ENCODE measurements at places on chromosomes 3 and 15.

DNA sequence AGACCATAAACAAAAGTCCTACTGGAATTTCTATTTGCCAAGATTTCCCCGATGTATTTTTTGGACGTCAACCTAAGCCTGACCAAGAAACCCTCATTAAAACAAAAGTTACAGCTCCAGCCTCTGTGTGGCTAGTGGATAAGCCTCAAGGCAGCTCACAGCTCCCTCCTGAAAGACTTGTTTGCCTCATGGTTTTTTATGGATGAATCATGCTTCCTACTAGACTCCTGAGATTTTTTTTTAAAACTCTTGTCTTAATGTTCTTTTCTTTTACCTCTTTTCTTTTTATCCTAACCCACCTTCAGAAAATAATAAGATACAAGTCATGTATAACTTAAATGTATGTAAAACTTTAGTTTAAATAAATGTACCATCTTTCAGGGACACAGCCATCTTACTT is 52.4 kb downstream of the SUCNR1 start:
- DNase-seq: no peak

GRCh38 chr3:146558781-146559180 is 14.4 kb upstream of the PLSCR1 start:
- no peak for DNase-seq

DNA sequence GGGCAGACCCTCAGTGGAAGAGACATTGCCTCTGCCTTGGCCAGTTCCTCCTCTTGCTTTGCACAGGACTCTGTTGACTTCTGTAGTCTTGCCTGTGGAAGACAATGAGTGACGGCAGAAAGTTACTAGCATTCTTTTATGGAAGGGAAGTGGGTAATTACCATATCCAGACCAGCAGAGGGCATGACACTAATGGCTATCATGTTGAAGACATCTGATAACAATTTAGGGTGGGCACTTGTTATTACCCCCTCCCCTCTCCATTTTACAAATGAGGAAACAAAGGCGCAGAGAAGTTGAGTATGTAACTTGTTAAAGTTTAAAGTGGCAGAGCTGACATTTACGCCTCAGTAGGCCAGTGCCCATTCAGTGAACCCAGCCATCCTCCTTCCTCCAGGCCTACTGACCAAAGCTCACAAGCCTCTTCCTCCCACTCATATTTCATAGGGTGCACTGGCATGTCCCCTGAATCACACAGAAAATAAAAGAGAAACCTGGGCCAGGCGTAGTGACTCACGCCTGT is 48.2 kb upstream of the FMN1 start:
- DNase-seq: no peak

GRCh38 chr15:81030301-81030750 is 29.6 kb downstream of the TLNRD1 start:
- no peak for DNase-seq

GRCh38 chr3:134696155-134696554 is 45.3 kb upstream of the KY start:
- DNase-seq: no peak

DNA sequence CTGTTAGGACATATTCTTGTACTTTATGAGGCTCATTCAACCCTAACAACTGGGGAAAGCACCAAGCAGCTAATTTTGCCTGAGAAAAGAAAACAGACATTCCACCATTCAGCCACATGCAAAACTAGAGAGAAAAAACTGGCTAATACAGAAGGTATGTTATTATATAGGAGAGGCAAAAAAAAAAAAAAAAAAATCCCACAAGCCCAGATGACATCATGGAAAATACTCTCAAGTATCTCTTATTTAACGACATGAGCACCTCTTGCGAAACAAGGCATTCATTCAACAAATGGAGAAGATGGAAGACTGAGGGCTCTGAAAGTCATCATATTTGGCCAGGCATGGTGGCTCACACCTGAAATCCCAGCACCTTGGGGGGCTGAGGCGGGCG is 61.5 kb downstream of the PRICKLE2 start:
- no peak for DNase-seq

- no peak for DNase-seq
Measured at GRCh38 chr15:82851981-82852511, 42.6 kb downstream of the WHAMM start.

GRCh38 chr3:107753494-107753893 is 230.7 kb downstream of the BBX start:
- peak; percentile 40 for DNase-seq

DNA sequence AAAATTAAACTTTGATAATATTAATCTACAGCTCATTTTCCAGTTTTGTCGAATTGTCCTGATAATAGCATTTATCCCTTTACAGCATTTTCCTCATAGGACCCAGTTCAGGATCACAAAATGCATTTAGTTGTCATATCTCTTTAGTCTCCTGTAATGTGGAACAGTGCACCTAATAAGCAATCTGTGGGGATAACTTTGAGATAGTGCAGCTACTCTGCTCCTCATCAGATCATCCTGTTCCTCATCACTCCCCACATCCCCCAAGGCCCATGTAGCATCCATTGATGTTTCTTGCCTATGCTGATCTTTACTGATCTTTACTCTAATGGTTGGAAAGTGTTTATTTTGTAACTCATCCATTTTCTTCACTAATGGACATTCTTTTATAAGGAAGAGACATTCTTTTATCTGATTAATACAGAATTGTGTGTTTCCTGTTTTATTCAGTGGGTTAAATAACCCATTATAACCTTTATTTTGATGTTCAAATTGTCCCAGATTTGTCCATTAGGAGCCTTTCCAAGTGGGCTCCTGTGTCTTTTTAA is 7.5 kb downstream of the RNF111 start:
- no peak for DNase-seq

- DNase-seq: no peak
Measured at GRCh38 chr15:87739866-87740265, 516.7 kb downstream of the NTRK3 start.

DNA sequence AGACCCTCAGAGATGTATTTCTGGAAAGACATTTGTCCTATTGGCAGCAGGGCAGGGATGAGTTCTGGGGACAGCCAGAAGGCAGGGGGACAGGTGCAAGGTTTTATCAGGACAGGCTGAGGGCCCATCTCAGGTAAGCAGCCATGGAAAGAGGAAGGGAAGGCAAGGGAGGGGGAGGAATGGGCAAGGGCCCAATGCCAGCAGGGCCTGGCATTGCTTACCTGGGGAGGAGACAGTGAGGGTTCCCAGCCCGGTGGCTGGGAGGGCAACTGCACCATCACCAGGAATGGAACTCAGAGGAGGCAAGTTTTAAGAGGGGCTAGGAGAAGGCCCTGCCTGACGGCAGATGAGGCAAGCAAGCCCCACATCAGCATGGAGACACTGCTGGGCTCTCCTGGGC is 3.1 kb downstream of the ARPIN start:
- DNase-seq: no peak

DNA sequence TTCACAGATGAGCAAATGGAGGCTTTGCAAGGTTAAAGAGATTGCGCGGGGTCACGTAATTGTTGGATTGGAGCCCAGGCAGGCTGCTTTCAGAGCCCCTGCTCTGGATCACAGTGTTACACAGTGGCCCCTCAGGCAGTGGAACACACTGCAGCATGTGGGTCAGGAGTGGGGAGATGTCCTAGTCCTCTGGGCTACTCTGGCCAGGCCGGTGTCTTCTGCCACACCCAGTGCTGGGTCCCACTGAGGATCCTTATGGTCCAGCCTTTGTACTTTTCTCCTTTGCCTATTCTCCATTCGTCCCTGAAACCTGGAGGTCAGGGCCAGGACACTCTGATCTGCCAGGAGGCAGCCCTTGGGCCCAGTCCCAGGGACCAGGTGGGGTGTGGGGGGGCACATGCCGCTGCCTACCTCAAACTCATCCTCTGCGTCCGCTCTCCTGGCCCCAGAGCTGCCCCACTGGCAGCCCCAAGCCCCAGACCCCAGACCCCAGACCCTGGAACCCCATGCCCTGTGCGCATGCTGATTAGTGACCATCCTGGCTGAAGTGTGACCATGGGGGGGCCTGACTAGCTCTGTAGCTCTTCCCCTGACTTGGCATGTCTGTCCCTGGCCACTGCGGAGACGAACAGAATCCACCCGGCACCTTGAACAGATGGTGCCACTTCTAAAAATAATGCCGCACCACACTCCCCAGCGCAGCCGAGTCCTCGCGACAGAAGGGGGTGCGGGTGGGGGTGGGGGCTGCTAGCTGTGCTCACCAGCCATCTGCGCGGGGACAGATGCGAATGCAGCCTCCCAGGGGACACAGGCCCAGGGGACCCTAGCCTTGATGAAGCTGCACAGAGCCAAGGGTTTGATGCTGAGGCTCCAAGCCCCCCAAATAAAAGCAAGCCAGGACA is 41.6 kb downstream of the ATP2B2 start:
- no peak for DNase-seq

DNA sequence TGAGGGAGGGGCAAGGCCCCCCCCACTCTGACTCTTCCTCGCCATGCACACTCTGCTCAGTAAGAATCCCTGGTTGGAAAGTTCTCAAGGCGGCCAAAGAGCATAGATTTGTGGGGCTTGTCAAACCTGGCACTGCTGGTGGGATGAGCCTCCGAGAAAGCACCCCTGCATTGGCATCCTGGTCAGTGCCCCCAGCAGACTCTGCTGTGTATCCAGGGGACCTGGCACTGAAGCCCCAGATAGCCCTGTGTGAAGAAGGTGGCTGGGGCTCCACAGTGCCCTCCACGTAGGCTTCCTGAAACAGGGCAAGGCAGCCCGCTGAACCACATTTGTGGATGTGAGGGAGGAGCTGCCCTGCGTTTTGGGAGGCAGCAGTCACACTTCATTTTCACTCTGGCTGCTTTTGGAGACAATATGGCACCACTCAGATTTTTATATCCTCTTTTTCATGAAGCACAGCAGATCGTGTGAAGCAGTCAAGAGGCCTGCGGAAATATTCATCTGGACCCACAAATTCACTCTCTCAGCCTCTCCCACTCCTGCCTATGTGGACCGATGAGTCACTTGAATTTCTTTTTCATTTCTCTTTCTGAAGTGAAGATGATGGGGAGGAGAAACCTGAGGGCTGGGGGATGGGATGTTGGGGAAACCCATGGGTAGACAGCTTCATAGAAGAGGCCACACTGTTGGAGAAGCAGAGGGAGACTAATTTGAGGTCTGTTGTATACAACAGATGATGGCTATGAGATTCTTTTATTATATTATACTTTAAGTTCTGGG is 88.7 kb upstream of the BCL6 start:
- no peak for DNase-seq

DNA sequence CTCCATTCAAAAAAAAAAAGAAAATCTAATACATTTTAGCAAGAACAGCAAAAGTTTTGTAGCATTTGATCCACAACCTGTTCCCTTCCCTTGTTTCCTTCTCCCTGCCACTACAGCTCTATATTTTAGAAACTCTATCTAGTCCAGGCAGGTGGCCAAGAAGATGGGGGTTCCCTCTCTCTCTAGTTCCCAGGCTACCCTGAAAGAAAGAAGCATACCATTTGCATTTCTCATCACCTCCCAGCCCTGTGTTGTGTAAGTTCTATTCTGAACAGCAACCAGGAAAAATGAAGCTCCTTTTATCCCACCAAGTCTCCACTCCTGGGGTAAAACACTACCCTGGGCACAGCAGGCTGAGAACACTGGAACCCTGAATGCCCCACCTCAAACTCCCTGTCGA is 100.0 kb downstream of the PCCB start:
- no peak for DNase-seq

DNA sequence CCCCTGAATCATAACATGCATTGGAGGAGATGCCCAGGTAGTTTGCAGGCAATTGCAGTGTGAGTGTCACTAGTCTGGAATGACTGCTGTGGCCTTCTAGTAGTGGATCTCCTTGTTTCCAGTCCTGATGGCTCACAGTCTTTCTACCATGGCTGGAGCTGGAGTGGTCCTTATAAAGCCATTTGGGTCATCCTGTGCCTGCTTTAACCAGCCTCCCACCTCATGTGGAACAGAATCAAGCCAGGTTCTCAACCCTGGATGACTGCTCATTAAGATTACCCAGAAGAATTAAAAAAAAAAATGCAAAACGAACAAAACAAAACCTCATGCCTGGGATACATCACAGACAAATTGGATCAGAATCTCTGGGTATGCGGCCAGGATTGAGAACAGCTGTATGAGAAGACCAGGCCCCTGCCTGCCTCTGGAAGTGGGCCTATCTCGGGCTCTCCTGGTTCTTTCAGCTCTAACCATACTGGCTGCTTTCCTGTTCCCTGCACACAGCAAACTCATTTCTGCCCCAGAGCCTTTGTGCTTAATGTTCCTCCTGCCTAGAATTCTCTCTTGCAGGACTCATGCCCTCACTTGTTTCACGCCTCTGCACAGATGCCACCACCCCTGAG is 96.4 kb downstream of the ITPR1 start:
- DNase-seq: no peak

- DNase-seq: no peak
Measured at GRCh38 chr3:52069855-52070254, 13.5 kb upstream of the DUSP7 start.

DNA sequence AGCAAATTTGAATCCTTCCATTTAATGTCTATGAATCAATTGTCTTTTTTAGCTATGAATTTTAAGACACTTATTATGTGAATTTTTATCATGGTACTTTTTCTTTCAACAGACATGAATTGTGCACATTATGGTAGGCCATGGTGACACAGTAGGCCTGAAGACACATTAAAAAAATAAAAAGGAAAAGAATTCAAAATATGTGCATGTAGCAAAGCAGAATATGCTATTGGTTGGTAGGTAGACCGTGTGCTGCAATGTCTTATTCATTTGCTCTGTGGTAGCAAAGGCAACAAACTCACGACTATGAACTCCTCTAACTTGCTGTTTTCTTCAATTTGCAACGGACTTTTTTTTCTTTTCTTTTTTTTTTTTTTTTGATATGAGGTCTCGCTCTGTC is 50.0 kb upstream of the EPHA3 start:
- no peak for DNase-seq

DNA sequence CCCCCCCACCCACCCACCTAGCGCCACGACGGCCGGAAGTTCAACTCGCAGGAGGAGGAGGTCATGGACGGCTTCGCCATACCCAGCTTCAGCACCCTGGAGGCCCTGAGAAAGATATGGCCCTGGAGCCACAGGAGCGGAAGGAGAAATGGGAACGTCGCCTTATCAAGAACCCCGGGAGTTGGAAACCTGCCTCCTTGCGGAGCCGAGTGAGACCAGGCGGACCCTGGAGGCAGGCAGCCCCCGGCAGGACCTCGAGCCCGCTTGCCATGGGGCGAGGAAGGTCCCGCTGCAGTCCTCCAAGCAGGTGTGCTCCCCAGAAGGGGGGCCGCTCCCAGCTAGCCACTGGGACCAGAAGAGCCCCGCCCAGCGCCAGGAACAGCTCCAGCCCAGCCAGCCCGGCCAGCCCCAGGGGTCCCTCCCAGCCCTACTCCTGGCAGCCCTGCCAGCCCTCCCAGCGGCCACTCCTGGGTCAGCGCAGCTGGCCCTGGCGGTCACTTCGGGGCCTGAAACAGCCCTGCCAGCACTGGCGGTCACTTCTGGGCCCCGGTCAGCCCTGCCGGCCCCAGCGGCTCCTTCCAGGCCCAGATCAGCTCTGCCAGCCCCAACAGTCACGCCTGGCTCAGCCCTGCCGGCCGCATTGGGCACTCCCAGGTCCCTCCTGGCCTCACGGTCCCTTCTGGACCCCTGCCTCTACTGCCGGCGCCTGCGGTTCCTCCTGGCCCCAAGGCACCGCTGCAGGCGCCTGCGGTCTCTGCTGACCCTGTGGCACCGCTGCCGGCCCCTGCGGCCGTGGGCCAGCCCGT is 10.3 kb upstream of the ROPN1B start:
- no peak for DNase-seq

GRCh38 chr3:184380185-184380626 is 352 bp downstream of the CHRD start:
- DNase-seq: peak; percentile 82

GRCh38 chr3:65864357-65864904 is 174.3 kb downstream of the MAGI1 start:
- no peak for DNase-seq
